ENCODE measurements at places on chromosomes 4 and X.

DNA sequence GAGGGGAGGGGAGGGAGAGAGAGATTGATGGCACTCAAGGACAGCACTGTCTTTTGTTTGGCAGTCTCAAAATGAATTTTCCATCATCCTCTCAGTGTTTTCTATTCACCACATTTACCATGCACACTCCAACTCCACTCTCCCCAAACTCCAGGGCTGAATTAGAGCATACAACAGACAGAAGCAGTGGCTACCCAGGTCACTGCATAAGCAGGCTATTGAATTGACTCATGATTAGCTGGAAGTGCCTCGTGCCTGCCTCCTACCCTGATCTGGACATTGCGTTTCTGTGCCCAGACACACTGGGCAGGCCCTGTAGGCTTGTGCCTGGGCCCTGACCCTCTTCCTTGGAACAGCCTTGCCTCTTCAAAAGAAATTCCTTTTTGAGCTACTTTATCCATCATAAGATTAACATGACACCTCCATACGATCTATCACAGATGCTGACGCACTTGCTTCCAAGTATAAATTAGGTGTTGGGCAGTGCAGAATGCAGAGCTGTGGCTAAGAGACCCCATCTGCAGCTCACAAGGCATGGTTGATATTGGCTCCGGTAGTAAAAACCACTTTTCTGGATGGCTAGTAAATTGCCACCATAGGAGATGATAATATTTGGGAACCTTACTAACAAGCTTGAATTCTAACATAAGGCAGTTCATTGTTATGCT lies 752.9 kb downstream of the RPA4 start:
- DNase-seq: no peak

DNA sequence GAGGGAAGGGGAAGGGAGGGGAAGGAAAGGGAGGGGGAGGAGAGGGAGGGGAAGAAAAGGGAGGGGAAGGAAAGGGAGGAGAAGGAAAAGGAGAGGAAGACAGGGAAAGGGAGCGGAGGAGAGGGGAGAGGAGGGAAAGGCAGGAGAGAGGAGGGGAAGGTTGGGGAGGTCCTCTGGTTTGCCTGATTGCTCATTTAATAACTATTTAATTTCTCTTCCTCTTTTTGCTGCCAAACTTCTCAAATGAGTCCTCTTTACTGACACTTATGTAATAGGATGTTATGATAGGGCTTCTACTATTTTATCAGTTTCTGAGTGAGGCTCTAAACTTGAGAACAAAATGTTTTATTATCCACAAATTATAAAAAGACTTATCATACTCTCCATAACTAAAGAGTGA lies 35.4 kb upstream of the PPA2 start:
- no peak for DNase-seq

GRCh38 chr4:174210952-174211490 lies 72.4 kb downstream of the FBXO8 start:
- DNase-seq: no peak

GRCh38 chr4:18180122-18180521 lies 158.6 kb upstream of the LCORL start:
- no peak for DNase-seq

- DNase-seq: no peak
These were observed 117.4 kb downstream of the MID1 start for GRCh38 chrX:10502961-10503360.

DNA sequence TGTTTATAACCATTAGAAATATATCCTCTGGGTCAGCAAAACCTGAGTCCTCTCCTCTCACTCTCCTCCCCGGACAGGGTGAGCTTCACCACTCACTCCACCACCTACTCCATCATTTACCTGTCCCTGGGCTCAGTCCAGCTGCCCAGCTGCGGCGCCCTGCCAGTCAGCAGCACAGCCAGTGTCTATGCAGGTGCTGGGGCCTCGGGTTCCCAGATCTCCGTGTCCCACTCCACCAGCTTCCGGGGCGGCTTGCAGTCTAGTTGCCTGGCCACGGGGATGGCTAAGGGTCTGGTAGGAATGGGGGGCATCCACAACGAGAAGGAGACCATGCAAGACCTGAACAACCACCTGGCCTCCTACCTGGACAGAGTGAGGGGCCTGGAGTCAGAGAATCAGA lies 662.2 kb upstream of the ACTRT1 start:
- no peak for DNase-seq

DNA sequence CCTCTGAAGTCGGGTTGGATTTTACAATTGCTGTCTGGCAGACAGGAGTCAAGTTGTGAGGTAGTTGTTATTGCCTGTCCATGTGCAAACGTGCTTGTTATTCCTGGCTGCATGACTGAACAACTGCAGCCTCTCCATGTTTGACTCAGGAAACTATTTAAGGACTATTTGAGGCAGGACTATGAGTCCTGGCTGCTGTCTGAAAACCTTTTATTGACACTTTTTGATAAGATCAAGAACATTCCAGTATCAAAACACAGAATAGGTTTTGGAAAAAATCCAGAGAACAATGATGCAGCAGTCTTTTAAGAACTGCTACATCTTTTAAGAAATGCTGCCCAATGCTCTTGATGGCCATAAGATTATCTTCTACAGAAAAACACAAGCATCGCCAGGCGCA lies 10.0 kb upstream of the SPRY1 start:
- no peak for DNase-seq

GRCh38 chr4:184648054-184648312 lies 1.3 kb downstream of the CASP3 start:
- no peak for DNase-seq

DNA sequence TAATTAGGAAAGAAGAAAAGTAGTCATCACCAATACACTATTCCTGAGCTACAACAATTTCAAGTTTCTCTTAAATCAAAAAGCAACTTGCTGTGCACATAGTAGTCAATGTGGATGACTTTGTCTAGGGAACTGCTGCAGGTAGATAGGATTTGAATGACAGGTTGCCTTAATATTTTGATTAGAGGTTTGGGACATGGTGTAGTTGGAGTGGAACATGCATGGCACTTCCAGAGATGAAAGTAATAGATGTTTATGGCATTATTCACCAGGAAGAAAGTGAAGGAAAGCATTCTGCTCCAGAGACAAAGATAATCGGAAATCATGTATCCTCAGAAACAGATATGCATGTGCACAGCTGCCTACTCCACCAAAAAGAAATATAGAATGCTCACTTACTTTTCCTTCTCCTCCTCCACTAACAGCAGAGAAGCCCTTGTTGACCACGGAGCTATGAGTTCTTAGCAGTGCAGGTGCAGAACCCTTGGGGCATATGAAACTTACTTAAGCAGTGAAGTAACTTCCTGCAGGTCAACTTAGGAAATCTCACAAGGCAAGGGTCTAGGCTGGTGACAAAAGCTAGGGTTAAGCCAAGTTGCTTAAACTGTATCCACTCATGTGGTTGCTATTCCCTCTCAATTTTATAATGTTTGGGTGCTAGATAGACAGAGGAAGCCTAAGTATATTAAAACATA lies 390.8 kb downstream of the HNRNPD start:
- no peak for DNase-seq

DNA sequence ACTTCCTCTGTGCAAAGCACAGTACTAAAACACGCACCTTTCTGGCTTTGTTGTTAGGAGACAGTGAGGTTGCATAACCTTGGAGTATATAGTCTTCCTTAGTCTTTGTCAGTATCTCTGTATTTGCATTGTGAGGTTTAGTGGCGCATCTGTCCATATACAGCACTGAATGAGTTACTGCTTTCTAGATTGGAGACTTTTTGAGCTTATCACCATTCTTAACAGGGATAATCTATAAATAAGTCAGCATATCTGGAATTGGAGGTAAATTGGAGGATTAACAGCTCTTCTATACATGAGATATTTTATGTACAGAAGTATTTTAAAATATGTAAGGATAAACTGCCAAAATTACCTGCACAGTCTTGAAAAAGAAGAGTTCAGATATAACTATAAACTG lies 4.3 kb downstream of the FHDC1 start:
- no peak for DNase-seq

DNA sequence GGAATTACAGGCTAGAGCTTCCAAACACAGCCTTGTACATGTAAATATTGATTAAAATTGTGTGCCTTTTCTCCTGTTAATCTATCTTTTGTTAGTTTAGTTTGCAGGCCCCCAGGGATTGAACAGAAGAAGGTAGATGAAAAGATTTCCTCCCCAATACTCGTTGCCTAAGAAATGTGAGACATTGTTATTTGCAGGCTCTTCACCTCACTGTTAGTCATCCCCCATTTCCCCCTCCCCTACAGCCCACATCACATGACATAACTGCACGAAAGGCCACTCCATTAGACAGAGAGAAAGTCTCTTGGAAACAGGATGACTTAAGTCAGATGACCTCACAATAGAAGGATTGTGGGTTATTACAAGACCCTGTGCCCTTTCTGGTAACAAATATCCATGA lies 13.3 kb upstream of the MID1 start:
- DNase-seq: no peak

- no peak for DNase-seq
These were observed 15.7 kb upstream of the PLCXD1 start for GRCh38 chrX:265502-265901.
